Sigmoid colon (tissue), 7 donors: ENCODE measurements at places on chromosomes 13 and 19. TPM values are rescaled to one million over a fixed set of nuclear protein-coding genes. Genes with fewer than 3 reads are reported as not detected.
A peak's percentile ranks its signal among the peaks of the same experiment; 100 is the strongest.

TRAPPC6A gene
- polyA plus RNA-seq = 50.3 TPM

CRLF1 gene
- polyA plus RNA-seq = 6.8 TPM

CPB2 gene
- polyA plus RNA-seq = not detected

DNA sequence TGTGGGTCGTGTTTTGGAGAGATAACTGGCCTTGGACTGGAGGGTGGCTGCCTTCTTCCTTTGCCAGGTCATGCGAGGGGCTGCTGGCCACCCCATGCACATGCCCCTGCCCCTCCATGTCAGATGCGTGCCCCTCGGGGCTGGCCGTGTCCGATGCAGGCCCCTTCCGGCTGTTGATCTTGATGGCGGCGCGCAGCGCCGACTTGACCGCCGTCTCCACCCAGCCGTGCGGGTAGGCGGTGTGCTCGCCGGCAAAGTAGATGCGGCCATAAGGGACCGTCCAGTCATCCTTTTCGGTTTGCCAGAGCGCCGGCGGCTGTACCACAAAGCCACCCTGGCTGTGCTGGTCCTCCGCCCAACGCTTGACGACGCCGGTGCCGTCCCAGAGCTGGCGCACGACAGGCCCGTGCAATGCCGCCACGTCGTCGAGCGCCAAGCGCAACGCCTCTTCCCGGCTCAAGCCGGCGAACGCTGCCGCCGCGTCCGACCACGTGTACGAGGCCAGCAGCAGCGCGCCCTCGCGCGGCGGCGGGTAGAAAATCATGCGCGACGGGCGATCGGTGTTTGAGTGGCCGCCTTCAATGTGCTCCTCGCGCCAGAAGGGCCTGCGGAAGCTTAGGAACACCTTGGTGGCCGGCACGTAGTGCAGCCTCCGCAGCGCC is 6.9 kb downstream of the IL4I1 start:
- peaks cover 7% of the 10 kb centered on the region for H3K36me3 ChIP-seq
- no peak overlapping the region for H3K27ac ChIP-seq
- H3K27me3 ChIP-seq = peaks cover 6% of the 10 kb centered on the region
- H3K4me1 ChIP-seq = no peaks in the 10 kb centered on the region
- DNase-seq = no peak

DNA sequence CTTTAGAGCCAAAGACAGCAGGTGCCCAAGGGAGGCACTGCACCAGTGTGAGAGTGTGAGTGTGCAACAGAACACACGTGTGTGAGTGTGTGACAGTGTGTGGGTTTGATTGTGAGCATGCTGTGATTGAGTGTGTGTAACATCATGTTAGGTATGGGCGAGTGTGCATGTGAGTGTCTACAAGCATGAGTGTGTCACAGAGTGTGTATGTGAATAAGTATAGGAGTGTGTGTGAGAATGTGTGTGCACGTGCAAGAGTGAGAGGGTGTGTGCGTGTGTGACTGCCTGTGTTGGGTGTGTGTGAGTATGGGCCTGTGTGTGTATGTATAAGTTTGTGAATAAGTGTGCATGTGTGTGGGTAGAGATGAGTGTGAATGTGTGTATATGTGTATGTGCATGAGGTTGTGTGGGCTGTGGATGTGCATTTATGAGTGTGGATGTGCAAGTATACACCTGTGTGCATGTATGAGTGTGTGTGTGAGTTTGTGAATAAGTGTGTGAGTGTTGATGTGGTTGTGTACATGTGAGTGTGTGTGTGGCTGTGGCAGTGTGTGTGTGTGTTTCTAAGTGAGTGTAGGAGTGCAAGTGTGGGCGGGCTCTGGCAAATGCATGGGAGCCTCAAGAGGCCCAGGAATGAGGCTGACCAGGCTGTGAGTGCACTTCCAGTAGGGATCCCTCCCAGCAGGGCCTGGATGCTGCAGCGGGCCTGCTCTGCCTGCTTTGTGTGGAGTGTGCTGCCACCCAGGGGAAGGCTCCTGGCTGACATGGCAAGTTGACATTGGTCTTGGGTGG is 198.4 kb downstream of the COL4A1 start:
- peaks cover 42% of the 10 kb centered on the region for H3K4me1 ChIP-seq
- H3K27me3 ChIP-seq = no peaks in the 10 kb centered on the region
- DNase-seq = peak; percentile 93
- no peak overlapping the region for H3K4me3 ChIP-seq
- H3K27ac ChIP-seq = peak overlapping the region; percentile 86
- no peaks in the 10 kb centered on the region for H3K36me3 ChIP-seq

DNA sequence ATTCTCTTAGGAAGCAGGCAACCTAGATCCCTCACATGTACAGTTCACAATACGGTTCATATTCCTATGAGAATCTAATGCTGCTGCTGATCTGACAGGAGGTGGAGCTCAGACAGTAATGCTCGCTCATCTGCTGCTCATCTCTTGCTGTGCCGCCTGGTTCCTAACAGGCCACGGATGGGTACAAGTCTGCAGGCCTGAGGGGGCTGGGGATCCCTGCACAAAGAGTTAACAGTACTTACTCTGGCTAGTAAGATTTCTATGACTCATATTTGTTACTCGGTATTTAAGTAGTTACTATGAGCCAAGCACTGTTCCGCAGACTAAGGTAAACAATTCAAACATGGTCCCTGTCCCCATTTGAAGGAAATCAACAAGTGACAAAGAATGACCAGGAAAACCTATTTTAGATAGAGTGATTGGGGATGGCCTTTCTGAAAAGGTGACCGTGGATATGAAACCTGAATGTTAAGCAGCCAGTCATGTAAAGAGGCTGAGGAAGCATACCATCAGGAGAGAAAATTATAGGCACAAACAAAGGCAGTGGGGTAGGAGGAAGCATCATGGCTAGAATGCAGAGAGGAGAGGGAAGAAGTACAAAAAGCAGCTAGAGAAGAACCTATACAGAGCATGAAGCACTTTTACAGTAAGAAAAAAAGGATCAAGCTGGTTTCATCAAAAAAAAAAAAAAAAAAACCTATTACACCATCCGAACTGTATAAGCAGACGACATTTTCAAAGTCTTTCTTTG is 20.6 kb upstream of the WBP4 start:
- H3K36me3 ChIP-seq = no peaks in the 10 kb centered on the region
- H3K27ac ChIP-seq = no peak overlapping the region
- no peak for DNase-seq
- peaks cover 18% of the 10 kb centered on the region for H3K4me1 ChIP-seq
- H3K27me3 ChIP-seq = no peaks in the 10 kb centered on the region

- H3K4me3 ChIP-seq = no peak overlapping the region
- H3K27ac ChIP-seq = no peak overlapping the region
- H3K36me3 ChIP-seq = no peaks in the 10 kb centered on the region
- no peak for DNase-seq
- H3K27me3 ChIP-seq = no peaks in the 10 kb centered on the region
These were observed 191.6 kb downstream of the NUFIP1 start for GRCh38 chr13:44797685-44798084.

DNA sequence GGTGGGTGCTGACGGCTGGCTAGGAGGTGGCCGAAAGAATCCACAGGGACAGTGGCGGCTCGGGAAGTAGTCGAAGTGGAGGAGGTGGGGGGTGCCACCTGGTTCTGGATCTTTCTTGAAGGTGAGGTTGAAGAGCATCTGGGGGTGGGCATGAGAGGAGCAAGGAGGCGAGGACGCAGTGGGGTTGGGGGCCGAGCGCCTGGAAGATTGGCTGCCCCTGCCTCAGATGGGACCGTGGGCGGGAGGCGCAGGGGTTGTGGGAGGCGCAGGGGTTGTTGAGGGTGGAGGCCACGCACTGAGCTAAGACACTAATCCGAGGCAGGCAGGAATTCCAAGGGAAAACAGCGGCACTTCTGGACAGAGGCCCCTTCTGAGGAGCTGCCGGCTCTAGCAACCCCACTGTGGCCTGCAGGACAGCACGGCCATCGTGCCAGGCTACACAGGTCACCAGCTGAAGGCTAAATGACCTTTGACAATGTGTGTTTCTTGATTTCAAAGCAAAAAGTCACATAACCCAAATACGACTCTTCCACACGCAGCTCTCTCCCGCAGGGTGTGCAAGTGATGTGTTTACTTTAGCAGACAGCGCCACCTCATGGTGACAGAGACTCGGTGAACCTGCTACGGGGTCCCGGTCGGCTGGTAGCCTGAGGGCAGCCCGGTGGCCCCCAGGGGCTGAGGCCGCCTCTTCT is 44.1 kb upstream of the RANBP3 start:
- peaks cover 7% of the 10 kb centered on the region for H3K4me1 ChIP-seq
- peak overlapping the region; percentile 65 for H3K27ac ChIP-seq
- no peak overlapping the region for H3K4me3 ChIP-seq
- peaks cover 54% of the 10 kb centered on the region for H3K36me3 ChIP-seq

GRCh38 chr13:50891206-50891605 is 18.4 kb upstream of the RNASEH2B start:
- no peak overlapping the region for H3K27ac ChIP-seq
- H3K4me1 ChIP-seq = no peaks in the 10 kb centered on the region
- H3K4me3 ChIP-seq = no peak overlapping the region
- H3K27me3 ChIP-seq = no peaks in the 10 kb centered on the region
- H3K36me3 ChIP-seq = no peaks in the 10 kb centered on the region
- DNase-seq = no peak

DNA sequence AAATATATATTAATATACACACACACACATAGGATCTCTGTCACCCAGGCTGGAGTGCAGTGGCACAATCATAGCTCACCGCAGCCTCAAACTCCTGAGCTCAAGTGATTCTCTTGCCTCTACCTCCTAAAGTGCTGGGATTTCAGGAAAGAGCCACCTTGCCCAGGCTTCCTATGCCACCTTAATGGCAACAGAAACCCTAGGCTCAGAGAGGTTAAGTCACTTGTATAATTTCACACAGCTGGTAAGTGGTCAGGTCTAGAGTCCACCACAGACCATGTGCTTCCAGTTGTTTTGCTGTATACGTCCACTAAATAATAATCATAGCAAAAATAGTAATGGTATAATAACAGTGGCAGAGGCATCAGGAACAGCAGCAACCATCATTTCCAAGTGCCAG is 1.3 kb upstream of the UPF1 start:
- peaks cover 33% of the 10 kb centered on the region for H3K4me1 ChIP-seq
- H3K36me3 ChIP-seq = no peaks in the 10 kb centered on the region
- H3K27me3 ChIP-seq = no peaks in the 10 kb centered on the region
- H3K27ac ChIP-seq = no peak overlapping the region

DNA sequence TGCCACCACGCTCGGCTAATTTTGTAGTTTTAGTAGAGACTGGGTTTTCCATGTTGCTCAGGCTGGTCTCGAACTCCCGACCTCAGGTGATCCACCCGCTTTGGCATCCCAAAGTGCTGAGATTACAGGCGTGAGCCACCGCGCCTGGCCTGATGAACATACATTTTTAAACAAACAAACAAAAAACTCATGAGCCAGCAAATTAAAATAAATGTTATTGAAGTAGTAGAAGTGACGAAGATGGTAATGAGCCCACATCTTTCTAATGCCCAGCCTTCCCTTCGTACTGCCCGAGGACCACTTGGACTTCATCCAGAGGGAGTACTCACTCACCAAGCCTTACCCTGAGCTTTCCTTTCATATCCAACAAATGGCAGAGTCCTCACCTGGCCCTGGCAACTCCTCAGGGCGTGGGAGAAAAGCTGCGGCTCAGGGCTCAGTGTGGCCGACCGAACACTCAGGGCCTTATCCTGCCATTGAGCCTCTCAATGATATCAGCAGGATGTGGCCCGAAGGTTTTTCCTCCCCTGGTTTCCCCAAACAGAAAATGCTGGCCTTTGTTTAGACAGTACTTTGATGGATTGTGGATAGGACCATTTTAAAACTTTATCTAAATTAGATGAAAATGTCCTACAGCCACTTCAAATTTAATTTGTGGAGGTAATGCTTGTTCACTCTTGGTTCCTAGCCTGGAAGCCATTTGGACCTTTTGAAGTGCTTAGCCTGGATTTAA is 22.8 kb upstream of the ABCC4 start:
- no peak overlapping the region for H3K27ac ChIP-seq
- no peaks in the 10 kb centered on the region for H3K36me3 ChIP-seq
- H3K4me1 ChIP-seq = no peaks in the 10 kb centered on the region
- DNase-seq = no peak
- no peak overlapping the region for H3K4me3 ChIP-seq

GRCh38 chr13:48000559-48001113 is 437 bp downstream of the SUCLA2 start:
- peak; percentile 66 for DNase-seq
- H3K36me3 ChIP-seq = peaks cover 8% of the 10 kb centered on the region
- no peaks in the 10 kb centered on the region for H3K27me3 ChIP-seq
- peak overlapping the region; percentile 85 for H3K27ac ChIP-seq
- peak overlapping the region; percentile 73 for H3K4me3 ChIP-seq

DNA sequence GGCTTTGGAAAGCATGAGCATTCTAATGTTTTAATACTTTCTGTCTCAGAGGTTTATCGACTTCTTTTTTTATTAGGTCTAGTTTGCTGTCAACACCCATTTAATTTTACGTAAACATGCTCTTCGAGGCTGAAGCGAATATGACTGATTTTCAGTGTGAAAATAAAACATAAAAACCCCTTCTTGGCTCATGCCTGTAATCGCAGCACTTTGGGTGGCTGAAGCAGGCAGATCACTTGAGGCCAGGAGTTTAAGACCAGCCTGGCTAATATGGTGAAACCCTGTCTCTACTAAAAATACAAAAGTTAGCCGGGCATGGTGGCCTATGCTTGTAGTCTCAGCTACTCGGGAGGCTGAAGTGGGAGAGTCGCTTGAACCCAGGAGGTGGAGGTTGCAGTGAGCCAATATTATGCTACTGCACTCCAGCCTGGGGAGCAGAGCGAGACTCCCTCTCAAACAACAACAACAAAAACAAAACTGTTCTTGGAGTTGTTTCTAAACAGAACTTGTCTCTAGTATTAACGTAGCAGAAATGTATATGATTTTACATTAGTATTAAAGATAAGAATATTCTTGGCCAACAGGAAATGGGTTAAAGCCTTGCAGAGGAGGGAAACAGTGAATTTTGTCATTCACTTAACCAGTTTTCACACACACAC is 7.1 kb upstream of the IGFL3 start:
- no peak for DNase-seq
- H3K4me1 ChIP-seq = peaks cover 26% of the 10 kb centered on the region
- no peaks in the 10 kb centered on the region for H3K36me3 ChIP-seq
- no peaks in the 10 kb centered on the region for H3K27me3 ChIP-seq
- peak overlapping the region; percentile 50 for H3K27ac ChIP-seq

DNA sequence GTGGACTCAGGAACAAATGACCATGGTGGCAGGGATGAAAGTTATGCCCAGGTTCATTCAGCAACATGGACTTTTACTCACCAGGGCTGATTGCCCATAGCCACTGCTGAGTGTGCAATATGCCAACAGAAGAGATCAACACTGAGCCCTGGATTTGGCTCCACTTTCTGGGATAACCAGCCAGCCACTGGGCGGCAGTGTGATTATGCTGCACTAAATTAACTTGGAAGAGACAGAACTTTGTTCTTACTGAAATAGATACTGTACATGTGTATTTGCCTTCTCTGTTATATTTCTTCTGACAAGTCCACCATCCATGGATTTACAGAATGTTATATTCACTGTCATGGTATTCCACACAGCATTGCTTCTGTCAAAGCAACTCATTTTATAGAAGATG is 257.4 kb downstream of the TDRD3 start:
- no peak for DNase-seq
- H3K27ac ChIP-seq = no peak overlapping the region
- no peaks in the 10 kb centered on the region for H3K27me3 ChIP-seq
- H3K36me3 ChIP-seq = no peaks in the 10 kb centered on the region
- H3K4me3 ChIP-seq = no peak overlapping the region

- no peaks in the 10 kb centered on the region for H3K36me3 ChIP-seq
- peak within 1 kb of the TSS; percentile 68 for H3K4me3 ChIP-seq
- H3K27me3 ChIP-seq = no peaks in the 10 kb centered on the region
- peak; percentile 95 for DNase-seq
These were observed at the start of gene PEX11G for GRCh38 chr19:7488736-7489353. Gene PEX11G (minus strand): TSS chr19:7489035. CDS start chr19:7489010, 25 bp downstream.

GRCh38 chr13:102978168-102978567 is 88.0 kb downstream of the SLC10A2 start:
- no peaks in the 10 kb centered on the region for H3K4me1 ChIP-seq
- H3K36me3 ChIP-seq = no peaks in the 10 kb centered on the region
- no peak overlapping the region for H3K27ac ChIP-seq
- no peak overlapping the region for H3K4me3 ChIP-seq
- no peak for DNase-seq
